ENCODE measurements at places on chromosomes 5 and 9.

GRCh38 chr5:140348104-140348503 is 1.7 kb upstream of the HBEGF start:
- no peak for DNase-seq

DNA sequence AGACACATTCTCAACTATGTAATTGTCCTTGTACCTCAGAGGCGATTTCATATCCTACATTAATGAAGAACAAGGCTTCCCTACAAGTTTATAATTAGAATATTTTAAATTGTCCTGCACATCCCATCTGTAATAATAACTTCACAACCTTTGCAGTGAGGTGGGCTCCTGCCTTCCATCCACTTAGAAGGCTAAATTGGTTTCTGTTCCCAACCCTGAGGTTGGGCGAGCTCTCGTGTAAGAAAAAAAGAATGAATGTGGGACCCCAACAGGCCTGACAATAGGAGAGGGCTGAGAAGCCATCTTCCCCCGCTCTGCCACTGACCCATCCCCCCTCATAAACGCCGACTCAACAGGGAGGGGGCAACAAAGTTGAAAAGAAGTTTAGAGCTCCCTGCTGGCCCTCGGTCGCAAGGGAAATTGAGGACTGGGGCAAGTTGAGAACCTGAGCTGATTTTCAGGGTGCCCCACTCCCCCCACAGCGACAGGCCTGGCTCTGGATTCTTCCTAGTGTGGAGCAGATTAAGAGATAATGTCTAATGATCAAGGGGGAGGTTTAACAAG is 9.4 kb downstream of the BARHL1 start:
- DNase-seq: no peak

DNA sequence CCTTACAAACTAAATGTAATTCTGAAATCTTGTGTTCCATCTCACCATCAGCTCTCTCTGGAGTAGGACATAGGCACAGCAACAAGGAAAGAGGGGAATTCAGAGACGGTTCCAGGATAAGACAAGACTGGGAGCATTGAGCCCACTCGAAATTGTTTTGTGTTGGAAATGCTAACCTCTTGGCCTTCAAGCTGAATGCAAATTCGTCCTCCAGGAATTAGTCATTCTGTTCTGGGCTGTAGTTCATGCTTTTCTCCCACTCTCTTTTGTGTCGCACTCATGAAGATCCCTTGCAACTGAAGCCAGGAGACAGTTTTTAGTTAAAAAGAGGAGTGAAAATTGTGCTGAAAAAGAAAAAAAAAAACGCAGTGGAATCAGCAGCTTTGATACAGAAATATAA is 121.7 kb upstream of the SEMA6A start:
- DNase-seq: no peak

DNA sequence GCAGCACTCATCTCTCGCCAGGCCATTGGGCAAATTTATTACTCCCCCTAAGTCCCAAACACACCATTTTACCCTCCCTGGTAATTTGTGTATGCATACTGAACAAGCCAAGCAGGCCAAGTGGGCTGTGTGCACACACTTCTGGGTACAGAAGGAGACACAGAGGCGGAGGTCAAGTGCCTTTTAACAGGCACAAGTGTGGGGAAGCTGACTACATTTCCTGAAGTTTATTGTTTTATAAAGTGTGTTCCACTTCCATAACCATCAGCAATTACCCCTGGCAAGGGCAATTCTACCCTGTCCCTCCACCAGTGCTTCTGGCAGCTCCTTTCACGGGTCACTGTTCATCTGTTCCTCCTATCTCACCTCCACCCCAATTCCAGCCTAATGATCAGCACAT is 93.9 kb downstream of the SETX start:
- no peak for DNase-seq

DNA sequence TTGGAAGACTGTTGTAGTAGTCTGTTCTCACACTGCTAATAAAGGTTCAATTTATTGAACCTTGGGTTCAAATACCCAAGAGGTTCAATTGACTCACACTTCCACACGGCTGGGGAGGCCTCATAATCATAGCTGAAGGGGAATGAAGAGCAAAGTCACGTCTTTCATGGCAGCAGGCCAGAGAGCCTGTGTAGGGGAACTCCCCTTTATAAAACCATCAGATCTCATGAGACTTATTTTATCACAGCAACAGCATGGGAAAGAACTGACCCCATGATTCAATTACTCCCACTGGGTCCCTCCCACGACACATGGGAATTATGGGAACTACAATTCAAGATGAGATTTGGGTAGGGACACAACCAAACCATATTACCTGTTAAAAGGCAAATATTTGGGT is 268.2 kb downstream of the TMEM167A start:
- no peak for DNase-seq

DNA sequence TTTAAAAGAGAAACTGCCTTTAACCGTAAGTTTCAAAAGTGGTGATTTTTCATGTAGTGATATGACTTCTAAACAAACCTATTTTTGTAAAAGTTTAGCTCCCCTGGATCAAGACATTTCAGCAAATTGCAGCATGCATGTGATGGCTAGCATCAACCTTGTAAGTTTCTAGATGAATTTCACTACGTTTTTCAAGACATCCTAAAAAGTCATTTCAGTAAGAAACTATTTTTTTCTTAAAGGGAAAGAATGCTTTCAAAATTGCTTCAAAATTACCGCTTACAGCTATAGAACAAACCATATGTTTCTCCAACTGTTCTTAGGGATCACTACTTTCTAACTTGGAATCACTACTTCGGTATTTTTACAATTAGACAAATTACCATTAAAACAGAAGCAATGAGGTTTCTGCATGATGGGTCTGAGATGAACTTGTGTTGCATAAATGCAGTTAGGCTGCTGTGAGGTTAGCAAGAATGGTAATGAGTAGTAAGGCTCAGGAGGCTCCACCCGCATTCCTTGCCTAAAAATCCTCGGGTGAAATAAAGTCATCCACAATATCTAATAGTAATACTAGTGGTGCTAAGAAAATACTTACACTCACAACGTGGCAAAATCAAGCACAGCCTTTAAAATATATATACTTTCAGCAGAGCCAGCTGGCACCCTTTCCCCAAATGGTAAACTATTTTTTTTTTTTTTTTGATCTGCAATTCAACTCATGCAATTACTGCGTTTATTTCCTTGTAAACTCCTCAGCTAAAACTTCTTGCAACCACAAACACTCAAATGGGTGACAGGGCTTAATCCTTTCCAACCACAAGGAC is 53.8 kb downstream of the CDC14B start:
- no peak for DNase-seq

DNA sequence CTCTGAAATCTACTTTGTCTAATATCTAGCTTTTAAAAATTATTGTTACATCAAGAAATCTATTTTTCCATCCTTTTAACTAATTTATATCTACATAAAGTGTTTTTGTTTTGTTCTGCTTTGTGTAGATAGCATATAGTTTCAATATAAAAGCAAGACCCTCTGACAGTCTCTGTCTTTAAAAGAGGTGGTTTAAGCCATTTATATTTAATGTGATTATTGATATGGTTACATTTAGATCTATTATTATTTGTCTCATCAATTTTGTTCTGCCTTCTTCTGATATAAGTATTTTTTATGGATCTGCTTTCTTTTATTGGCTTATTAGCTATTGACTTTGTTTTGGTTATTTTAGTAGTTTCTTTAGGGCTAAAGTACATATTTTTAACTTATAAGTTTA is 16.0 kb downstream of the HMGXB3 start:
- no peak for DNase-seq

- no peak for DNase-seq
Measured at GRCh38 chr5:172700365-172701290, 59.6 kb downstream of the NEURL1B start.

- DNase-seq: no peak
Measured at GRCh38 chr9:134484479-134484878, 157.1 kb upstream of the COL5A1 start.

DNA sequence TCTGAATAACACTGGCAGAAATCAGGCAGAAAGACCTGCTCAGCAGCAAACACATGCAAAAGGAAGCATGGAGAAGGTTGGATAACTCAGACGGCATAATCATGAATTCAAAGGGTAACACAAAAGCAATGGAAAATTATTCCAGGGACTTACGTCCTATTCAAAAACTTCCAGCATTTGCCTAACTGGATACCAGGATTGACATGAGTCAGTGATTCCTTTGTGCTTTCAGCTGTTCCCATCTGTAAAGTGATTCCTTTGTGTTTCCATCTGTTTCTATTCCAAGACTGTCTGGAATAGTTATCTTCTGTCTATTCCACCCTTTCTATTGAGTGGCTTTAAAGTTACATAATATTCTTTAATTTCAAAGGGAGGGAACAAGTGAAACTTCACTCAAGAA is 1361.7 kb upstream of the CDH9 start:
- no peak for DNase-seq

GRCh38 chr9:38432922-38433510 is 8.8 kb upstream of the IGFBPL1 start:
- peak; percentile 37 for DNase-seq

- DNase-seq: no peak
Measured at GRCh38 chr5:134503937-134504437, 21.5 kb upstream of the JADE2 start.

DNA sequence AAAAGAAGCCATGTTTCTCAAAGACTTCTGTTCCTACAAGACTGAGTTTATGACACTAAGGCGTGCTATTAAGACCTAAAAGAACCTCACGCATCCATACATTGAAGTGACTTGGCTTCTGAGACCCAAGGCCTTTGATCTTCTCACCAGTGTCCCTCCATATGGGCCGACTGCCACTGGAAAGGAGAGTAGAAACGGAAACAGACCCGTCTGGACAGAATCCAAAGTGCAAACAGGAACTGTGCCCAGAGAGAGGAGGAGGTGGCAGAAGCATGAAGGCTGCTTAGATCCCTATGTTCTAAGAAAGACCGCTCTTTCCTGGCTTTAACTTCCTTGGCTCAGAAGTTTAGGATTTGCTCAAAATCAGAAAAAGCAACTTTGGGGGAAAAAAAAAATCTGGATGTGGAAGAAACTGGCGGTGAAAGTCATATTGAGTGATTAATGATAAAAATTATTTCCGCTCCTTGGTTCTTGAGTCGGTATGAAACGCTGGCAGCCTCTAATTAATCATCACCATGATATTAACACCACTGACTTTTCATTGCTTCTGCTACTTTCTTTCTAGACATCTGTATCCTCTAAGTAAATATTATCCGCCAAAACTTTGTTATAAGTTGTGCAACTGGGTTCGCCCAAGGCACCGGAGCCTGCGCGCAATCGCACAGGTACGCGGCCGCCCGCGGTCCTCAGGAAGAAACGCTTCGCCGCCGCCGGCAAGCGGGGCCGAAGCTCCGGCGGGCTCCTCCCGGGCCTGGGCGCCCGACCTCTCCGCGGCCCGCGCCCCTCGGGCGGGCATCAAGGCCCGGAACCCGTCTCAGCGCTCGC is 726 bp downstream of the DAP start:
- peak; percentile 69 for DNase-seq

GRCh38 chr5:34749431-34749873 is 89.5 kb upstream of the TTC23L start:
- DNase-seq: no peak

DNA sequence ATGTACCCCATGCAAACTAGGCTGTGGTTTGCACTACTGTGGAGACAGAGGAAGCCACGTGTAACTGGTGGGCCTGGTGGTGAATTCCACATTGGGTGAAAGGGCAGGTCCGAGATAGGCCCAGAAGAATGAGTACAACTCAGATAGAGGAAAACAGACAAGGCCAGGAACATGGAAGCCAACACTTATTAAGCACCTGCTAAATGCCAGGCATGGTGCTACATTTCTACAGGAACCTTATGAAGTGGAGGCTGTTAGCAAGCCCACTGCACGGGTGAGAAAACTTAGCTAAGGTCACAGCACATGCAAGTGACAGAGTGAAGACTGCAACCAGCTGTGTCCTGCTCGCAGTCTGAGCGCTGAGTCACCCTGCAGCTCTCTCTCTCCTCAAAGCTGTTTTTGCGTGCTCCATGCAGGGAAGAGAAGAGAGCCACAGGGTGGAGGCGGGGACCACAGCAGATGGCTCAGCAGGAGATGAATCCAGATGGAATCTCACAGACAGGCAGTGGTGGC is 65.5 kb upstream of the SPTLC1 start:
- DNase-seq: peak; percentile 71

DNA sequence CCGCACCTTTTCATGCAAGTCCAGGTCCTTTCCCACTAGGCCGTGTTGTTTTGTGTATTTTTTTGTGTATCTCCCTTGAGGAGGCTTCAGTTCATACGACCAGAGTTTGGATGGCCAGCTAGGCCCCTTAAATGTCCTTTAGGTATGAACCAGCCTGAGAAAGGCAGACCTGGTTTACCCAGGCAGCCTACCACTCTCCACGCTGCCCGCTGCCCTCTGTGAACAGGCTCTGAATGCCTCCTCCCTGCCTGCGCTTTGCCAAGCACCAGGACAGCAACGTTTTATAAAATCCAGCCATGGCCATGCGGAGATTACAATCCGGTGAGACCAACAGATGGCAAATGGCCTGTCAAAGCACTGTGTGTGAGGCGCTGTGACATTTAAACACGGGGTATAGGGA is 626 bp upstream of the CLTB start:
- no peak for DNase-seq

DNA sequence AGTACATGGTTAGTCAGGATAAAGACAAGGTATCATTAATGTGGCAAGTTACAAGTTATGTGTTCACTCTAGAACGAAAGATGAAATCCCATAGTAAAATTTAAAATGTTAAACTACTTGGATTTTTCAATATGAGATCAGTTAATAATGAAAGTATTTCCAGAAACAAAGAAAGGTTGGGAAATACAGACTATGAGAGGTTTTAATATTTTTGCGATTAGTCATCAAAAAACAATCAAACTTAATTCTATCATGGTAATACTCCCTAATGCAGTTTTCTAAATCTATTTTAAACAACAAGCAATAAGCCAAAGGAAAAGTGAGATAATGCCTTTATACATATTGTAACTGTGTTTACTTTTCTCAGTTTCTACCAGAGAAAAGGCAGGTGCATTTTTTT is 10.6 kb downstream of the CDH12 start:
- no peak for DNase-seq
